ENCODE measurements at places on chromosomes 2 and 18.

DNA sequence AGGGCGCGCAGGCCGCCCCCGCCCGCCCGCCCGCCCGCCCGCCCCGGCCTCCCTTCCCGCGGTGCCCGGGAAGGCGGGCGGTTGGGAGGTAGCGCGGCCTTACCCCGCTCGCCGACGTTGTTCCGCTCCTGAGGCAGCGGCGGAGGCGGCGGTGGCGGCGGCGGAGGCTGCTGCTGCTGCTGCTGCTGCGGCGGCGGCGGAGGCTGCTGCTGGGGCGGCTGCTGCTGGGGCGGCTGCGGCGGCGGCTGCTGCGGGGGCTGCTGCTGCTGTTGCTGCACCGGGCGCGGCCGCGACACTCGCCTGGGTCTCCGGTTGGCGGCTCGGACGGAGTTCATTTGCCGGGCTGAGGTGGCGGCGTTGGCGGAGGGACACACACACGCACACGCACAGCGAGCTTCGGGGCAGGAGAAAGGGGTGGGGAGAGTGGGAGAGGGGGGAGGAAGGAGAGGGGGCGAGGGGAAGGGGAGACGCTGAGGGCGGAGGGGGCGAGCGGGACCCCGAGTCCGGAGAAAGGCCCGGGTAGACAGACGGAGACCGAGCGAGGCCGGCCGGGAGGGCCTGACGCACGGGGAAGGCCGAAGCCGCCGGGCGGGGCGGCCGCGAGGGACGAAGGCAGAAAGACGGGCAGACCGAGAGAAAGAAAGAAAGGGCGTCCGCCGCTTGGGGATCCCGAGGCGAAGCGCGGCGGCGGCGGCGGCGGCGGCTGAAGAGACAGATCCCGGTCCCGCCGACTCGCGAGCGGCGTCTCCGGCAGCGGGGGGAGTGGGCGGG lies 727 bp downstream of the FBXO11 start:
- no peaks in the 10 kb centered on the region for H3K27me3 ChIP-seq
- peak overlapping the region; percentile 89 for H3K4me3 ChIP-seq
- peak overlapping the region; percentile 93 for H3K27ac ChIP-seq
- H3K36me3 ChIP-seq: peaks cover 22% of the 10 kb centered on the region

DNA sequence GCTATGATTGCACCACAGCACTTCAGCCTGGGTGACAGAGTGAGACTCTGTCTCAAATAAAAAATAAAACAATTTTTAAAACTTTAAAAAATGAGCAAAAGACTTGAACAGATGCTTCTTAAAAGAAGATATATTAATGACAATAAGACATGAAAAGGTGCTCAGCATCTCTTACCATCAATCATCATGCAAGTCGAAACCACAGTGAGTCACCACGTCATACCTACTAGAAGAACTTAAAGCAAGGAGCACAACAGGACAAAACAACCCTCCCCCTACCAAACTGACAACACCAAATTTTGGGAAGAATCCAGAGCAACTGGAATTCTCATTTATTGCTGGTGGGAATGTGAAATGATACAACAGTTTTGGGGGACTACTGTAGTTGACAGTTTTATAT lies 251.6 kb downstream of the BCL2 start:
- no peak overlapping the region for H3K4me3 ChIP-seq
- no peak overlapping the region for H3K27ac ChIP-seq
- H3K27me3 ChIP-seq: no peaks in the 10 kb centered on the region
- no peaks in the 10 kb centered on the region for H3K36me3 ChIP-seq

- peaks cover 96% of the 10 kb centered on the region for H3K27me3 ChIP-seq
- no peak overlapping the region for H3K4me3 ChIP-seq
- H3K27ac ChIP-seq: no peak overlapping the region
- no peaks in the 10 kb centered on the region for H3K36me3 ChIP-seq
- no peaks in the 10 kb centered on the region for H3K4me1 ChIP-seq
Observed at GRCh38 chr18:12248926-12249720, 5.0 kb upstream of the CIDEA start.

GRCh38 chr2:178910005-178910404 lies 102.8 kb upstream of the TTN start:
- DNase-seq: no peak
- no peaks in the 10 kb centered on the region for H3K36me3 ChIP-seq
- H3K27me3 ChIP-seq: no peaks in the 10 kb centered on the region
- H3K4me3 ChIP-seq: no peak overlapping the region
- no peaks in the 10 kb centered on the region for H3K4me1 ChIP-seq

- no peaks in the 10 kb centered on the region for H3K36me3 ChIP-seq
- no peak overlapping the region for H3K27ac ChIP-seq
- no peak overlapping the region for H3K4me3 ChIP-seq
- DNase-seq: no peak
- no peaks in the 10 kb centered on the region for H3K4me1 ChIP-seq
Observed at GRCh38 chr18:58338961-58339592, 289.8 kb downstream of the ALPK2 start.

DNA sequence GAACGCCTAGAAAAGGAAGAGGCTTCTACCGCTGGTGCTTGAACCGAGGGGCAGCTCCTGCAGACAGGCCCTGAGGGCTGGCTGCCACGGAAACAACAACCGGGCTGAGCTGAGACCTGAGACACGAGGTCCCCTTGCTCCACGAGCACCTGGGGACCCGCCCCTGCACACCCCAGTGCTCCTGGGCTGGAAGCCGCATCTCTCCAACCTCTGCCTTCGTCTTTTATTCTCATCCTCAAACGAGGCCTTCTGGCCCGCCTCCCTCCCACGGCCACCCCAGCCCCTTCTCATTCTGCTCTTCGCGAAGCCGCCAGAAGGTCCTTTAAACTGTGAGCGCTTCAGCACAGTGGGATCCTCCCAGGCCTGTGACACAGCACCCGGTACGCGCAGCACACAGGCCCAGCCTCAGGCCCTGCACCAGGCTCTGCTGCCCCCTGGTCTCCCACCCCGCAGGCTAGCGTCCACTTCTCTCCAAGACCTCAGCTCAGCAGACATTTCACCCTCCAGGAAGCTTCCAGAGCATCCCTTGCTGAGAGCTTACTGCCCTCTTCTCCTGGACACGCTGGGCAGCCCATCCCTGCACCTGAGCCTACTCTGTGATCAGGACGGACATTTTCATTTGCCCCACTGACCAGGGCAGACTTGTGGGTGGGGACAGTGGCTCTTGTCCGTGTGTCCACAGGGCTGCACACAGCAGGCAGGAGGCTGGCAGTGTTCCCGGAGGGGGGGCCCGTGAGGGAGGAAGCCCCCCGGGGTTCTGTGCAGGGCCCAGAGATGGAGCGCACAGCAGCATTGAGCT lies 149.7 kb downstream of the PXDN start:
- no peaks in the 10 kb centered on the region for H3K36me3 ChIP-seq
- H3K27me3 ChIP-seq: peaks cover 16% of the 10 kb centered on the region
- H3K27ac ChIP-seq: no peak overlapping the region
- DNase-seq: no peak
- H3K4me3 ChIP-seq: no peak overlapping the region

DNA sequence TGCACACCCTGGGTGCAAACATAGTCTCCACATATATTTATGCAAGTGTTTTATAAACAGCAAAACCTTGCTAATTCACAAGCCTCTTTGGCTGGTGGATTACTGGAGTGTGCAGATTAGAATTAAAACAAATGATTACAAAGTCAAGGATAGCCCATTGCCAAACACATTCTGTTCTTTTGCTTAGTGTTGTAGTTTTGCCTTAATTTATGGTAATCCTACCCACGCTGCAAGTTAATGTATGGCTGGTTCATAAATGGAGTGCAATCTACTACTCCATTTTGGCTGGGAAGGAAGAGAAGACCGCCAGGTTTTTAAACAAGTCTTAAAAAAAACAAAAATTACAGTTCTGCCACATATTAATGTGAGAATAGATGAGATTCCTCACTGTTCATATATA lies 883.1 kb upstream of the KLHL29 start:
- no peaks in the 10 kb centered on the region for H3K4me1 ChIP-seq
- no peaks in the 10 kb centered on the region for H3K36me3 ChIP-seq
- no peak overlapping the region for H3K4me3 ChIP-seq
- no peak overlapping the region for H3K27ac ChIP-seq
- no peak for DNase-seq
- H3K27me3 ChIP-seq: no peaks in the 10 kb centered on the region

DNA sequence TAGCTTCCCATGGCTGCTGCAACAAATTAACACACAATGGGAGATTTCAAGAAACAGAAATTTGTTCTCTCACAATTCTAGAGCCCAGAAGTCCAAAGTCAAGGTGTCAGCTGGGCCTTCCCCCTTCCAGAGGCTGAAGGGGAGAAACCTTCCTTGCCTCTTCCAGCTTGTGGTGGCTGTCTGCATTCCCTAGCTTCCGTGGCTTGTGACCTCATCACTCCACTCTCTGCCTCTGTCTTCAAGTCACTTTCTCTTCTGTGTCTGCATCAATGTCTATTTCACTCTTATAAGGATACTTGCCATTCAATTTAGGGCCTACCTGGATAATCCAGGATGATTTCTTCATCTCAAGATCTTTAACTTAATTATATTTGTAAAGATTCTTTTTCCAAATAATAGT lies 16.8 kb upstream of the SRBD1 start:
- H3K4me3 ChIP-seq: no peak overlapping the region
- H3K36me3 ChIP-seq: no peaks in the 10 kb centered on the region
- no peak for DNase-seq
- peaks cover 78% of the 10 kb centered on the region for H3K27me3 ChIP-seq
- no peak overlapping the region for H3K27ac ChIP-seq
- H3K4me1 ChIP-seq: no peaks in the 10 kb centered on the region

DNA sequence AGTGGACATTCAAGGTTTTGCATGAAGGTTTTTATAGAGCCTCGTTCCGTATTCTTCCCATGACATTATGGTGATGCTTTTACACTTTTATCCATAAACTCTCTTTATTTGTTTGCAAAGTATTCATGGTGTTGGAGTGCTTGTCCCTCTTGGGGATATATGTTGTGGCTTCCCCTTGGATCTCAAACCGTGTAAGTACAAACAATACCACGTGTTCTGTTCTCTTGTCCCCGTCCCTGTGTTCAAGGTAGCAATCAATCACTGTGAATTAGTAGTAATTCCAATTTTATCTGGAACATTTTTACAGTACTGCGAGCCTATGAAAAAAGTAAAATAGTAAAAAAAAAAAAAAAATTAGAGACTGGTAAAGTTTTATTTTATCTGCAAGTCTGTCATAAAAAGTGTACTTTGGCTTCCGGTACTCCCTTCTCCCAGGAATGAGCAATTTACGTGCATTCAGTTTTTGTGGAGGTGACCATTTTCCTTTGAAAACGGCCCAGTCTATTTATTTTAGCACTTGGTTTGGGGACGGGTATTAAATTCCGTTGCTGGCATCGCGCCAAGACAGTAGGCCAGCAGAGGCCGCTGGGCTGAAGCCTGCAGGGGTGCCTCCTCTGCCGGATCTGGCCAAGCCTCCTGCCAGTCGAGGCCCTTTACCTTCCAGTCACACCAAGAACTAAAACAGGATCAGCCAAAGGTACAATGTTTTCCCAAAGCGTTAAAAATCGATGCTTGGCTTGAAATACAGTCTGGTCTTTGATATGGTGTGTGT lies 175.7 kb downstream of the SOCS6 start:
- no peak for DNase-seq
- H3K27me3 ChIP-seq: peaks cover 38% of the 10 kb centered on the region
- no peak overlapping the region for H3K4me3 ChIP-seq
- H3K4me1 ChIP-seq: no peaks in the 10 kb centered on the region

- DNase-seq: no peak
- no peaks in the 10 kb centered on the region for H3K4me1 ChIP-seq
Observed at GRCh38 chr18:61917818-61918217, 25.0 kb upstream of the RNF152 start.

- H3K4me3 ChIP-seq: no peak overlapping the region
- H3K27ac ChIP-seq: no peak overlapping the region
- H3K36me3 ChIP-seq: no peaks in the 10 kb centered on the region
- H3K4me1 ChIP-seq: no peaks in the 10 kb centered on the region
- DNase-seq: no peak
- H3K27me3 ChIP-seq: no peaks in the 10 kb centered on the region
Observed at GRCh38 chr2:129331638-129332037, 647.8 kb upstream of the RAB6C start.

- no peaks in the 10 kb centered on the region for H3K4me1 ChIP-seq
- H3K27me3 ChIP-seq: peaks cover 60% of the 10 kb centered on the region
- H3K27ac ChIP-seq: no peak overlapping the region
- no peaks in the 10 kb centered on the region for H3K36me3 ChIP-seq
- H3K4me3 ChIP-seq: no peak overlapping the region
Observed at GRCh38 chr2:222732489-222733178, 61.2 kb downstream of the MOGAT1 start.

GRCh38 chr2:62071760-62072680 lies 123.9 kb upstream of the B3GNT2 start:
- peaks cover 3% of the 10 kb centered on the region for H3K36me3 ChIP-seq
- no peak overlapping the region for H3K4me3 ChIP-seq
- no peak for DNase-seq

DNA sequence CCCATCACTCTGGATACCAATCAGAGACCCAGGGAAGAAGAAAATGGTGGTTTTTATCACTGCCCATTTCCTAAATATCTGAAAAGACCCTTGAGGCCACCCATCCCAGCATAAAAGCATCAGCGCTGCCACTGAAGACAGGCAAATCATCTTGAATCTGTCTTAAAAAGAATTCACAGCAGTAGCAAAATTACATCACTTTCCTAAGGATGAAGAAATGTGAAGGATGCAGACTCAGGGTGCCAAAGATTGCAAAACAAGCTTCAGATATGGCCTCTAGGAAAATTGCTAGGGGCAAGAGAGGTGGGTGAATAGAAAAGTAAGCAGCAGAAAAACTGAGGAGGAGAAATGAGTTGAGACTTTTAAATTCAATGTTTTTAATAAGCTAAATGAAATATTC lies 70.0 kb downstream of the SLC25A12 start:
- peaks cover 7% of the 10 kb centered on the region for H3K36me3 ChIP-seq
- no peaks in the 10 kb centered on the region for H3K4me1 ChIP-seq
- no peak for DNase-seq
- H3K27ac ChIP-seq: no peak overlapping the region
- H3K27me3 ChIP-seq: no peaks in the 10 kb centered on the region

GRCh38 chr2:24159708-24160107 lies 15.1 kb upstream of the FAM228A start:
- peak overlapping the region; percentile 45 for H3K27ac ChIP-seq
- no peaks in the 10 kb centered on the region for H3K27me3 ChIP-seq
- no peaks in the 10 kb centered on the region for H3K4me1 ChIP-seq
- no peak overlapping the region for H3K4me3 ChIP-seq
- no peaks in the 10 kb centered on the region for H3K36me3 ChIP-seq

DNA sequence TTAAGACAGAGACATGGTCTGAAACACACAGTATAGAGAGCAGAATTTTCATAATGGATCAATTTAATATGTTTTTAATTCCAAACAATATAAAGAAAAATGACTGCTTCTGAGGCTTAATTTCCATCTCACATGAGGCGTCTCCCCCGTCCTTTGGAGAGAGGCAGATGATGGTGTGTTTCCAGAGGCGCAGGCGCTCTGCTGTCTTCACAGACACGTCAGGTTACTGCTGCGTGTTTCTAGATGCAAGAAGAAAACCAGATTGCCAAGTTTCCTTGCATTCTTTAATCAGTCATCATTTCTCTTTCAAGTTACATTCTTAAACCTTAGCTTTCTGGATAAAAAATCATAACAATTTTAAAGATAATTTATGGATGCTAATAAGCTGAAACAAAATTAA lies 160.2 kb downstream of the ATP9B start:
- H3K27me3 ChIP-seq: no peaks in the 10 kb centered on the region
- no peak overlapping the region for H3K4me3 ChIP-seq
- peaks cover 2% of the 10 kb centered on the region for H3K36me3 ChIP-seq
- peaks cover 12% of the 10 kb centered on the region for H3K4me1 ChIP-seq
